ENCODE measurements at places on chromosomes 4 and X.
A peak's percentile ranks its signal among the peaks of the same experiment; 100 is the strongest.

DNA sequence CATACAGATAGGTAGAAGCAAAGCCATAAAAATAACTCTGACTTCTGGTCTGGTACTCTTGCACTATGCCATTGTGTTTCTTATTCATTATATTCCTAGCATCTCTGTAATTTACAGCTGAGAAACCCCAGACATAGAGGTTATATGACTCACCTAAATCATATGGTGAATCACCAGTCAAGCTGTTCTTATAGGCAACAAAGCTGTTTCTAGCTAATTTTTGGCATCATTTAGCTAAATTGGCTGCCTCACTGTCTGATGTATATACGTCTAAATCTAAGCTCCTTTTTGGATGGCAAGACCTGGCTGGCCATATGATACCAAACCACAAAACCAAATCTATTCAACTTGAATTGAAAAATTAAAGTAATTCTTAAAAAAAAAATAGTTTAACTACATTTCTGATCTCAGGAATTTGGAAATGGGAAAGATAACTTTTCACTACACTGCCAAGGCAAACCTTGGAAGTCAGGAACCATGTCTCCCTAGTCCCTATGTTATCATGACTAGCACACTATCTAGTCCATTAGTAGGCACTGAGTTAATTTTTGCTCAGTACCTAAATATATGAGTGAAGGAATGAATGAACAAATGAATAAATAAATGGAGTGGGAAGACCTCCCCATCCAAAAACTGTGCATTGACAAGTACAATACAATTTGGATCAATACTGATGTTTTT, 41.3 kb upstream of the STAG2 start:
- no peak for DNase-seq

DNA sequence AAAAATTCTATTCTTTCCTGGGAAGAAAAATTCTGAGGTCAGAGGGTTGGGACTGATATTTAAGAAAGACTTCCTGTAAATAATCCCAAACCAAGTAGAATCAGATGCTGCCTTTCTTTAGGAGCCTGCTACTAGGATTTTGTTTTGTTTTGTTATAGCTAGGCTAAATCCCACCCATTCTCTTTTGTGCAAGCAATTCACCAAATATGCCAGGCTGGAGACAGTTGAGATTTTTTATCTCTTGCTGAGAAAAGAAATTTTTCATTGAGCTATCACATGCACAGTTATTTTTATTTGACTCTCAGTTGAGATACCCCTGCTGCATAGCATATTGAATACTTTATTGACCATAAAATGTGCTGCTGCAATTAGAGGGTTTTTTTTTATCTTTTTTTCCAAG, 196.0 kb downstream of the KCNIP4 start:
- DNase-seq, result no peak

DNA sequence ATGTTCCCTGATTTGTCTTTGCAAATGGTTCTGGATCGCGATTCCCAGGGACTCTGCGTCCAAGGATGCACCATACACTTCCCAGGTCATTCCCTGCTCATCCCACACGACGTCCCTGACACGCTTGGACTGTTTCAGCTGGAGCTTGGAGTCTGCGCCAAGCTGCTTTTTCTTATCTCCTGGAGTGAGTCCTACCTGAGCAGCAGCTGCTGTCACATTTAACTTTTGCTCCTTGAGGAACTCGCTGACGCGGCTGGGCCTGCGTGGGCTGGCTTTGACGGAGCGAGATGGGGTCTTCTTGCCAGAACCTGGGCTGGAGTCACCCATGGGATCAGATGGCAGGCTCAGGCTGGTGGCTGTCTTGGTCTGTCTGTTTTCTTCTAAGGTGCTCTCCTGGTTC, 59.6 kb downstream of the GPRIN3 start:
- no peak for DNase-seq

DNA sequence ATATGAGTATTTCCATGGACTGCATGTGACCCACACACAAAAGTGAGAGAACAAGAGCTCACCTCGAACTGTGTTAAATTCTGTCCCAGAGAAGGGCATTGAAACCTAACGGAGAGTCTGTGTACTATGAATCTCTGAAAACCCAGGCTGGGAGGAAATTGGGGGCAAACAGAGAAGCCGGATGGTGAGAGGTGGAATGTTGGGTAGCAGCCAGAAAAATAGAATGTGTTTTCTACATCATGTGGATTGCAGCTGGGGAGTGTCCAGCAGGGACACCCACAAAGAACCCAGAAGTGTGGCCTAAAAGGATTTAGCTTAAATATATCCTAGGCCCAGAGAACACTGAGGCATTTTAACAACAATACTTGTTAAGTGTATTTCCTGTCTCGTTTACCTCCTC, 38.6 kb downstream of the MND1 start:
- DNase-seq, result no peak

DNA sequence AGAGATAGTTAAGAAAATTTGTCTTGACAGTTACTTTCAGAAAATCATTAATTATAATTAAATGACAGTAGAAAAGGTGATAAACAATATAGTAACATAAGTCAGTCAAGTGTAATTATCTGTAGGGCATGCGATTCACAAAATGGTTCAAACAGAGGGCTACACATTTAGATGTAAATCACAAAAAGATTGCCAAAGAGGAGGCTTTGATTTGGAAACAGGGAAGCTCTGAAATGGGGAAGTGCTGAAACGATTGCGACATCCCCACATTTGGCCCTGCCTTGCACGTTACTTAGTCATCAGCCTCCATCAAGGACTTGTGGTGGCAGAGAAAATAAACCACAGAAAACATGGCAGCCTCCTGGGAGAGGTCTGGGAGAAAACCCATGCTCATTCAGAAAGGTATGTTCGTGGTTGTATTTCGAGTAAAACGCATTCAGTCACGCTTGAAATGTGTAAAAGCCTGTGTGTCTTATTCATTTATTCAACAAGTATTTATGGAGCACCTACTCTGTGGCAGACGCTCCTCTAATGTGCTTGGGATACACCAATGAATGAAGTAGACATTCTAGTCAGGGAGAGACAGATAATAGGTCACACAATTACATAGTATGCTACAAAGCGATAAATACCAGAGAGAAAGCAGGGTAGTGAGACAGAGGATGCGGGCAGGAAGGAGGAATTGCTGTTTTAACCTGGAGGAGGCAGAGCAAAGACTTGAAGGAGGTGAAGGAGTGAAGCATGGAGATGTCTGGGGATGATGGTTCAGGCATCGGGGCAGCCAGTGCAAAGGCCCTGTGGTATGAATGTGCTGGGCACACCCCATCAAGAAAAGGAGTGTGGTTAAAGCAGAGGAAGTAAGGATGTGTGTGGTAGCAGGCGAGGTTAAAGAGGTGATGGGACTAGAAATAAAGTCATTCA, 7.8 kb downstream of the RBM47 start:
- DNase-seq, result peak; percentile 24

- DNase-seq, result no peak
Measured at GRCh38 chr4:6845027-6845426, 62.5 kb downstream of the KIAA0232 start.

Measured in stimulated activated CD4-positive, alpha-beta T cell treated with anti-CD3 and anti-CD28 coated beads, Interleukin-1b, Interleukin-23, amount 100 ng/mL, for 48 hours (primary cell).